ENCODE measurements at places on chromosomes 1 and 21.
A peak's percentile ranks its signal among the peaks of the same experiment; 100 is the strongest.

GRCh38 chr1:239185245-239185619 lies 201.1 kb upstream of the CHRM3 start:
- no peak for DNase-seq

DNA sequence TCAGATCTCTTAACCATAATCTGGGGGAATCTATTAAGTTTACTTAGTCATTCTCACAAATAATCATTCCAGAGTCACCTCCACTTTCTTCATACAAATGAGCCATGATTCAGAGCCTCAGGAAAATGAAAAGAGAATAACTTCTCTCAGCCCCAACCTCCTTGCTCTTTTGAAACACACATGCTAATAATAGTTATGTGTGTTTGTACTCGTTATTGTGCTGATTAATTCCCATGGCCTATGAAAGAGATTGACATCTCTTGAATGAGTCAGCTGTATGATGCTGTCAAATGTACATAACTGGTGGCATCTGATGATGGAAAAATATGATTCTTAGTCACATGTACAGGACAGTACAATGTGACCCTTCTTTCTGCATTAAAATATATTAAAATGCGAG lies 41.5 kb downstream of the DTL start:
- DNase-seq: no peak

GRCh38 chr1:15760520-15761211 lies 2.1 kb downstream of the FBLIM1 start:
- DNase-seq: no peak

DNA sequence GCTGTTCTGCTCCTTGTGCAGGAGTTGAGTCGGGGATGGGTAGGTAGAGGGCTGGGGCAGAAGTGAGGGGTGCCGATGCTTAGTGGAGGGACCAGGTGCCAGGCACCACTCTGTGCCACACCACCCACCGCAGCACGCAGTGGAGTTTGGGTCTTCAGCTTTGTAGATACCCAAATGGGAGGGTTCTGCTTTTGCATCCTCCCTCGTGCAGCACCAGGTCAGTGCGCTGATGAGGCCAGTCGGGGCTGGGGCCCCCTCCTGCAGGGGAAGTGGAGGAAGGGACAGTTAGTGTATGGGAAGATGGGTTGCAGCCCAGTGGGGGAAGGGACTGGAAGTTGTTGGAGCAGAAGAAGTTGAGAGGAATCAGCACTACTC lies 244.0 kb downstream of the RHOU start:
- DNase-seq: no peak

DNA sequence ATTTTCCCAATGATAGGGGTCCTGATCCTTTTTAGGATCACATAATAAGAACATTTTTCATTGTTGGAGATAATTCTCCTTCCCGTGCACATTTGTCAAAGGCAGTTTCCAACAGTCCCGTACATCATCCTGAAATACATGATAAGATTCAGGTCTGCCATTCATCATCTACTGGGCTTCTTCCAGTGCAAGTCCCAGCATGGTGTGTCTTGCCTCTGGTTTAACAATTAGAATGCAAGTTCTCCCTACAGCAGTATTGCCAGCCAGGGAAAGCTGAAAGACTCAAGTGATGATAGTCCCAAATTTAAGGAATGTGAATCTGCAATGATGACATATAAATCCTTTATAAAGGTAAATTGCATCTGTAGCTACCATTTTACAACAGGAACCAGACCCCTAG lies 146.2 kb downstream of the DAB1 start:
- no peak for DNase-seq

DNA sequence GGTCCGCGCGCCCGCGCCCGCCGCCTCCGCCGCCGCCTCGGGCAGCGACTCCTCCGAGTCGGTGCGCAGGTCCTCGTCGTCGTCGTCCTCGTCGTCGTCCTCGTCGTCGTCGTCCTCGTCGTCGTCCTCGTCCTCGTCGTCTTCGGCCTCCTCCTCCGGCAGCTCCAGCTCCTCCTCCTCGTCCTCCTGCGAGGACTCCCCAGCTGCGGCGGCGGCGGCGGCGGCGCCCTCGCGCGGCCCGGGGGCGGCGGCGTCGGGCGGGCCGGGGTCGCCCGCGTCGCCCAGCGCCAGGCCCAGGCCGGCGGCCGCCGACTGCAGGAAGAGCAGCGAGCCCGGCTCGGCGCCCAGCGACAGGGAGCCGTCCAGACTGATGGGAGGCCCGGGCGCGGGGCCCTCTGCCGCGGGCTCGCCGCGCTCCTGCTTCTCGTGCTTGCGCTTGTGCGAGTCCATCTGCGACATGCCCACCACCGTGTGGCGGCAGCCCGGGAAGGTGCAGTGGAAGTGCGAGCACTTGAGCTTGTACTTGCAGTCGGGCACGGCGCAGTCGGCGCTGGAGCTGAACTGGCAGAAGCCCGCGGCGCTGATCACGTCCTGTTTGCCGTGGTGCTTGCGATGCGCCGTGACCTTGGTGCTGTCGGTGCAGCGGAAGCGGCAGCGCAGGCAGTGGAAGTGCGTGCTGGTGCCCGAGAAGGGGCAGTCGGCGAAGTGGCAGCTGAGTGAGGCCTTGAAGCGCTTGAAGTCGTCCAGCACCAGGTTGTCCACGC lies 157.3 kb downstream of the CASZ1 start:
- DNase-seq: no peak

DNA sequence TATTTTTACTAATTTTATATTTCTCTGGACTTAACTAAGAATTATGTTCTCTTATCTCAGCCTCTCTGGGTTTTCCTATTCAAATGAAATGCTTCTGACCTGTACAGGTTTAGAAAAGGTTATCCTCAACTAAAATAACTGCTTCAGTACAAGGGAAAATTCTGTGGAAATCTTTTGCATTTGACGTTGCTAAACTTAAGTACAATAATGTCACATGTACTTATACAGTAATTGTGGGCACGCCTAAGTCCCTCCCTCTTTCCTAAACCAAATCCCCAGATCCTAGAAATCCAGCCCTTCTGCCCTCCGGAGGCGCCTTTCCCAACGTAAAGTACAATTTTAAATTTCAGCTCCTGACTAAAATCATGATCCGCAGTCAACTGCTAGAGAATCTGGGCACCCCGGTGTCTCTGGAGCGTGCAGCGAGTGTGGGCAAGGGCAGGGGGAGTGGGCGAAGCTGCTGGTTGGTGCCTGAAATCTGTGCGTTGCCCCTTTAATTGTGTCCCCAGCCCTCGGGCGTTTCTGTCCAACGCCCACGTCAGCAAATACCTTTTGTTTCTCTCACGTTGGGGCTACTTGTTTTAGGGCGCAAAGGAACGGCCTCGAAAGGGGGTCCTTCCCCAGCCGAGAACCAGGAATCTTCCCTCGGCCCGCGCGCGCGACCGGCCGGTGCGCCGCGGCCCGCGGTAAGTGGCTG lies at the start of gene ZBTB8A:
Gene ZBTB8A (plus strand): TSS at position 541 of the 697 bp plus-strand sequence. CDS start 53,505 bp downstream, outside the sequence.
- peak; percentile 5 for DNase-seq

- no peak for DNase-seq
Measured at GRCh38 chr1:1627829-1628753, 3.9 kb upstream of the MMP23B start.

DNA sequence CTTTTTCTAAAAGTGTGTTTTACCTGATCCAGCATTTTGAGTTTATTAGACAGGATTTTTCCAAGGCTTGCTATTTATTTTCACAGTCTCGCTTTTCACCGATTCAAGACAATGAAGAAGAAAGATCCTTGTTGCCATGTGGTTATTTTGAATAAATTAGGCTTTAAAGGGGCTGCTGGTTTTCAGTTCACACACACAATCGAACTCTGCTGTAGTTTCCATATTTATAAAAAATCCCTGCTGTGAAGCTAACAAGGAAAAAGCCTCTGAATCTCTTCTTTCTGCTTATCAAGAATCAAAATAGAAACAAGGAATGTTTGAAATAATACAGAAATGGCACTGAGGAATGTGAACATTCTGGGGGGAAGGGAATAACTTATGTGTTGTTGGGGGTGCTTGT lies 102.5 kb upstream of the KAZN start:
- DNase-seq: no peak

- DNase-seq: no peak
Measured at GRCh38 chr1:198906739-198907422, 268.0 kb downstream of the PTPRC start.
